Activated B cell treated with CpG ODN at 0.5 μM for 24 hours (primary cell): ENCODE measurements at places on chromosomes 6 and 20.

DNA sequence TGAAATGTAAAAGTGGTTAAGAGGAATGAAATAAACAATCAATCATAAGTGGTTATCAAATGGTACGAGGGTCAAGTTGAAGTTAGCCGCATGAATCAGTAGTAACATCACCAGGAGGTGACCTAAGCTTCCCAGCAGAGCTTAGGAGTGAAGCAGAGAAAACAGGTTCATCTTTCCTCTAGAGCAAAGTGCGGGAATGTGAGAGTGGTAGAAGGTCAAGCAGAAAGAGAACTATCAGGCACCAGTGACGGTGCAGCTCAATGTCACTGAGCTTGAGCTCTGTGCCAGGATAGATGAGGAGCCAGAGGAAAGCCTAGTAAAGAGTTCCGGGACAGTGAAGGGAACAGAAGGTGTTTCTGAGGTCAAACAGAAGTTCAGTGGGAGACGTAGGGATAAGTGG lies 20.8 kb upstream of the TNFAIP3 start:
- no peak for DNase-seq

DNA sequence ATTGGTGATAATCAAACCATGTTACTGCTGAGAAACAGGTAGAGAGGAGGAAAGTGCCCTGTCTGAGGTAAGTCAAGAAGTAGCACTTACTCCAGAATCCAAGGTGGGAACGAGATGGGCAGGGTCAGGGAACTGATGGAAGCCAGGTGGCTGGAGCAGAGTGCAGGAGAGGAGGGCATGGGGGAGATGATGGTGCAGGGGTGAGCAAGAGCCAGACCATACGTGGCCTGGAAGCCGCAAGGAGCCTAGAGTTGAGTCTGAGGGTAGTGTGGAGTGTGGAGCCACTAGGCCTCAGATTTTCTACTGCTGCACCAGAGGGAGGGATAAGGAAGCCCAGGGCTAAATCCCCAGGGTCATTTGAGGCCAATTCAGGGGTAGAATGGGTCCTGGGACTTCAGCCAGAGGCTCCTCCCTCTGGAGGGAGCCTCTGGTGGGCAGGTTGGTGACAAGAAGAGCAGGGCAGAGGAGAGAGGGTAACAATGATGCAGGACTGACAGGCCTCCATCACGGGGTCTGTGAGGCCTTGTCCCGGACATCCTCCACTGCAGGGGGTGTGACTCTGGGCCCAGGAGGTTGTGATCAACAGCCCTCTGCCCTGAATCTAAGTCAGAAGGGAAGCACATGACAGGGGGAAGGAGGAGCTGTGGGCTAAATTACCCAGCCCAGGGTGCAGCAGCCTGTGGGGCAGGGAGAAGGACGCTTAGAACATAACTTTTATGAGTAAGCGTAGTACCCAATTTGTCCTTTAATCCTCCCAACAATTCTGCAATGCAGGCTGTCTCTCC lies 28.7 kb downstream of the COX4I2 start:
- DNase-seq, result no peak

DNA sequence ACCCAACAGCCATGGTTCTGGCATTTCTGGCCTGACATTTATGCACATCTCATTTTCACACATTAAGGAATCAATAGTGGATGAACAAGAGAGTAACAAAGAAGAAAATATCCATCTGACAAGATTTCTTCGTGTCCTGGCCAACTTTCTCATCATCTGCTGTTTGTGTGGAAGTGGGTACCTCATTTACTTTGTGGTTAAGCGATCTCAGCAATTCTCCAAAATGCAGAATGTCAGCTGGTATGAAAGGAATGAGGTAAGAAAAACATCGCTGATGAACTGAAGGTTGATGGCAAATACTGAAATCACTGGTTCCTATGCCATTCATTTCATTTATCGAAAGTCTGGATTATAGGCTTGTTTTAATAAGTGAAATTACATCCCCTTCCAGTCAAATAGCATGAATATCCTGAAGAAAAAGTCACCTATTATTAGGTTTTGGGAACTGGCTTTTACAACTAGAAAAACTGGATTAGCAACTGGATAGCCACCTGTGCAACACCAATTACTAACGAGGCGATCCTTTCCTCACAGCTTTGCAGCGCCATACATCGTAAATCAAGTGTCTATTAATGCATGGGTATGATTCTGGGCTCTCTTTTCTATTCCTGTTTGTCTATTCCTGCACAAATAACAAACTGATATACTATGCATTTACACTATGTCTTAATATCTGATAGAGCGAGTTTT lies 50.2 kb upstream of the NOP56 start:
- DNase-seq, result no peak

DNA sequence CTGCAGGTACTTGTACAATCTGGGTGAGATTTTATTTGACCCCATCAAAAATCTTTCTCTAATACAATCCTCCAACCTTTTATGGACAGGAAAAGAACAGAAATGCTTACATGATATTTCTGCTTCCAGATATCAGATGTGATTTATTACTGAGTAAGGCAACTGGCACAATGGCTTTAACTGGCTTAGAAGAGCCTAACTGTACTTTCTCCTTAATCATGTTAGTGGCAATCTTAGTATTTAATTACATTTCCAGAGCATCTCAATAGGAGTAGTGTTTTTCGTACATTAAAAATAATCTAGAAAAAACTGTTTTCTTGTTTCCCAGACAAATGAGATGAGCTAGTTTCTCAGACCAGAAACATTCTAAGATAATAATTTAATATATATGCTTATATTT lies 251.6 kb downstream of the KCNQ5 start:
- no peak for DNase-seq

DNA sequence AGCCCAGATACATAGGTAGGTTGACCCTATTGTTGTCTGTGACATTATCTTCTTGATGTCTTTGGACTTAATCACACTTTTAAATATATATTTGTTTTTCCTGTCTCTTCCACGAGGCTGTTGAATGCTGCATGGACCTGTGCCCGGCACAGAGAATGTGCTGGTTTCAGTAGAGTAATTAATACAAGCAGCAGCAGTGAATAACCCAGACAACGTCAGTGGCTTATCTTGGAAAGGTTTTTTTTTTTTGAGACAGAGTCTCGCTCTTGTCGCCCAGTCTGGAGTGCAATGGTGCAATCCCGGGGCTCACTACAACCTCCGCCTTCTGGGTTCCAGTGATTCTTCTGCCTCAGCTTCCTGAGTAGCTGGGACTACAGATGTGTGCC lies 108.2 kb downstream of the CDH26 start:
- DNase-seq, result no peak

GRCh38 chr6:123925842-123926399 lies 122.3 kb downstream of the NKAIN2 start:
- DNase-seq, result no peak

GRCh38 chr20:52974179-52974594 lies 2.0 kb downstream of the TSHZ2 start:
- no peak for DNase-seq

- no peak for DNase-seq
Measured at GRCh38 chr6:129050086-129050485, 167.1 kb downstream of the LAMA2 start.

DNA sequence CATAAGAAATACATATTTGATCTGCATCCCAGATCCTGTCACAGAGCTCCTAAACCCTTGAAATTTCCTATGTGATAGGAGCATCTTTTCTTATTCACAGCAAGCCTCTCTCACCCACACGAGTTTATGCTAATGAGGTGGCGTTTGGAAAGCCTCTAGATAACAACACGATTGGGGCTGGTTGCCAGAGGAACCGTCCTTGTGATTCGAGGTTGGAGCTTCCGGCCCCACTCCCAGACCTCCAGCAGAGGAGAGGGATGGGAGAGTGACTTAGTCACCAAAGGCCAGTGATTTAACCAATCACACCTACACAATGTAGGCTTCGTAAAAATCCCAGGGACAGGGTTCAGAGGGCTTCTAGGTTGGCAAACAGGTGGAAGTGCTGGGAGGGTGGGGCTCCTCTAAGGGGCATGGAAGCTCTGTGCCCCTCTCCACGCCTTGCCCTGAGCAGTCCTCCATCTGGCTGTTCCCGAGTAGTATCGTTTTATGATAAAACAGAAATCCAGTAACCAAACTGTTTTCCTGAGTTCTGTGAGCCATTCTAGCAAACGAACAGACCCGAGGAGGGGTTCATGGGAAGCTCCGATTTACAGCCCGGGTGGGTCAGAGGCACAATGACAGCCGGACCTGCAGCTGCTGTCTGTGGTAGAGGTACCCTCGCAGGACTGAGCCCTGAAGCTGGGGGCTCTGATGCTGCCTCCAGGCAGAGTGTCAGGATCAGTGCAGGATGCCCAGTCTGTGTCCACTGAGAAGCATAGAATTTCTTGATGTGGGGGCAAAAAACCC lies 238.1 kb upstream of the ARID1B start:
- DNase-seq, result no peak

DNA sequence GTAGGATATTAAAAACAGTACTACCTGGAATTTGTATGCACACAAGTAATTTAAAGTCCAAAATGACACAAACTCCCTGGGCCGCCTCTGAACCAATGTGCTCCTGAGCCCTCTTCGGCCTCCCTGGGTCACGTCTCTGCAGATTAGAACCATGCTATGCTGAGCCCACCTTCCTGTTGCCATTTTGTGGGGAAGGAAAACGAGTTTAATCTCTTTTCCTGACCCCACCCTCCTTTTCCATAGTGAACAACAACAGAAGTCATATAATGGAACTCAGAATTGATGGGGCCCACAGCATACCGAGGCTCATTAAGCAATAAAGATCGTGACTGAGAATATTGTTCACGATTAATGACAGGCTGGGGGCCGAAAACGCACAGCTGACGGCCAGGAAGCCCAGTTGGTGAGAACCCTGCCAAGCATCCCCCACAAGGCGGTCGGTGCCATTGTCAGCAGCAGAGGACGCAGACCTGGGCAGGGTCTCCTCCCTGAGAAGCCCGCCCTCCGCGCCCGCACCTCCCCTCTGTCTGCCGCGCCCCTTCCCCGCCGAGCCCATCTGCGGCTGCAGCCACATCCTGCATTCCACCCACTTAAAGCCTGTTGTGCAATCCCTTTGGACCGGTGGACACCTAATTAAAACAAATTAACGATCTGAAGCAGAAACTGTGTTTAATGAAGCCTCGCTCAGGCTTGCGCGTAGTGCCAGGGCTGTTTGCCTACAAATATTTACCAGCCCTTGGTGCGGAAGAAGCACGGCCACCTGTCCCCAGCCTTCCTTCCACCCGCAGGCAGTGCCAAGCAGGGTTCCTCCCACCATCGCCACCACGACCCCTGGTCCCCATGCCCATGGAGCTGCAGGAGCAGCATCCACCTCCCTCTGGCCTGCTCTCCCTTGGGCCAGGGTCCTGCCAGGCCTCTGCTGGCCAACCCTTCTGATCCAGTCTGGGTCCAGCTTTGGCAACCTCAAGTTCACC lies 68.1 kb downstream of the DLL1 start:
- no peak for DNase-seq

DNA sequence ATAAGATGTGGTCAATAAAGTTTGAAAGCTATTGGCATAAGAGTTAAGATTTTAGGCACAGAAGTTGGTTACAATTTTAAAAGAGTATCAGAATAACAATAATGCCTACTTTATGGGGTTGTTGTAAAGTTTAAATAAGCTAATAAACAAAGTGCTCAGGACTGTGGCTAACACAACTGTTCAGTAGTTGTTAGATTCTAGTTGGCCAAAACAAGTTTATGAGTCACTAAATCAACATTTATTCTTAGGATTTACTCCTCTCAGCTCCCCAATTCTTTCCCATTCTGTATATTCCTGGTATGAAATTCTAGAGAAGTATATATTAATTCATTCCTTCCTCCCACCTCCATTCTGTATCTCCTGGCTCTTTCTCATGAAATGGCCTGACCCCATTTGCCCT lies 14.5 kb downstream of the RMND1 start:
- no peak for DNase-seq

- no peak for DNase-seq
Measured at GRCh38 chr6:41399424-41399823, 64.0 kb downstream of the NCR2 start.

- DNase-seq, result no peak
Measured at GRCh38 chr20:31705598-31706597, 16.8 kb downstream of the BCL2L1 start.

GRCh38 chr6:118277631-118278030 lies 270.5 kb upstream of the PLN start:
- no peak for DNase-seq

- no peak for DNase-seq
Measured at GRCh38 chr6:123771126-123771525, 32.5 kb upstream of the NKAIN2 start.

DNA sequence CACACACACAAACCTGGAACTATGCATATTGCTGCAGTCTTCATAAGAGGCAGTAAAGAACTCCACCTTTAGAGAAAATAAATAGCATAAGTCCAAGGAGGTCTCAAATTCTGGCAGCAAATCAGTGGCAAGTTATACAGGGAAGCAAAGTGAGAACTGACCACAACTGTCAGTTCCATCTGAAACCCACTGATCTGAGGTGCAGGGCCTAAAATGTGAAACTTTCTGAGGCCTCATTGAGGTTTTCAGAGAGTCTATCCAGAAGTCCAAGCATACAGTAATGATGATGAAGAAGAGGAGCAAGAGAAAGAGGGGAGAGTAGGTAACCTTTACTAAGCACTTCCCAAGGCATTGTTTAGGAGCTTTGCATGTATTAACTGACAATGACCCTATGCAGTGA lies 36.3 kb downstream of the MTFR2 start:
- no peak for DNase-seq

DNA sequence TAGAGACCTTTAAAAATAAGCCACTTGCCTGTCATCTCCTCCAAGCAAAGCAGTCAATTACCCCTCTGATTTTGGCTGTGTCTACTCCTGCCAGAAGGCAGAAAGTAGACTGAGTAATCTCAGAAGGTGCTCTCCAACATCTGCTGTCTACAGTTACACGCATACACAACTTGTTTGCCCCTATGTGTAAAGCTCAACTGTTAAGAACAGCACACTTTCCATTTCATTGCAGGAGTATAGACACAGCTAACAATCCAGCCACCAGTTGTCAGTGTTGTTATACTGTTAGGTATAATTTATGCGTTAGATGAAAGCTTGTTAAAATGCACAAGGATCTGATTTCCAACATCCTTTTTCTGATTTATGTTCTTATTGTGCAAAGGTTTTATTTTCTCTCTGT lies 88.2 kb downstream of the SAMD3 start:
- DNase-seq, result no peak

DNA sequence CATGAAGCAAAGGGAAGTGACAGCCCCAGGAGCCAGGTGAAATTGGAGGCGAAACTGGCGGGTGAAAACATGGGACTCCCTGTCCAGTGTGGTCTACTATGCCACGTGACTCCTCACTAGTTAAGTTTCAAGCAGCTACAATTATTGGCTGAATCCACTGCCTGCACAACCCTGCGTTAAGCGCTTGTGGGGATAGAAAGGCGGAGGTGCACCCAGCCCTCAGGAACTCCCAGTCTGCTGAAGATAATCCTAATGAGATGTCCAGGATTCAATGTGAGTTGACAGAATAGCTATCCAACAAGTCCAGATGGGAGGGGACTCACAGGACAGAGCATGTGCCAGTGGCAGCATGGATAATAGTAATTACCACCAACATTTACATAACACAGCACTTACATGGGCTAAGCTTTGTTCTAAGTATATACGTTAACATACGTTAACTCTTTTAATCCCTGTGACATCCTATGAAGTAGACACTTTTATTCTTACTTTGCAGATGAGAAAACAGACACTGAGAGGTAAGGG lies 1.8 kb downstream of the MOCS1 start:
- no peak for DNase-seq
